ENCODE measurements at places on chromosomes 2 and 18. TPM values are rescaled to one million over a fixed set of nuclear protein-coding genes. Genes with fewer than 3 reads are reported as not detected.
A peak's percentile ranks its signal among the peaks of the same experiment; 100 is the strongest.

- H3K36me3 ChIP-seq, result no peaks in the 10 kb centered on the region
- no peaks in the 10 kb centered on the region for H3K4me1 ChIP-seq
- no peak overlapping the region for H3K27ac ChIP-seq
- H3K27me3 ChIP-seq, result no peaks in the 10 kb centered on the region
- no peak overlapping the region for H3K4me3 ChIP-seq
These were observed 329.1 kb downstream of the MTX2 start for GRCh38 chr2:176598351-176598750.

The GATA6 gene
- 9.8 TPM for total RNA-seq

The NAPG gene
- total RNA-seq, result 26.0 TPM

The STON1 gene
- total RNA-seq, result 48.1 TPM

DNA sequence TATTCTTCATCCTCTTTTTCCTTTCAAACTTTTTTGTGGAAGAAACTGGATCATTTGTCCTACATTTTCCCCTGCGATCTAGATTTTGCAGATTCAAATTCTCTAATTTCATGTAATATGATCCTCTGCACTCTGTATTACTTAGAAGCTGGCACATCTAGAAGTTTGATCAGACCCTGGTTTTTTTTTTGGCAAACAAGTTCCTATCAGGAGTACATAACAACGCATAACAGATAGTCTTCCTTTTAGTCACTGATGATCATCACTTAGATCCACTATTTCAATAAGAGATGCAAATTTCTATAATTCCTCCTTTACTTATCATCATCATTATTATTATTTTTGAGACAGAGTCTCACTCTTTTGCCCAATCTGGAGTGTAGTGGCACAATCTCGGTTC, 117.1 kb downstream of the CDH2 start:
- no peak overlapping the region for H3K4me3 ChIP-seq
- no peaks in the 10 kb centered on the region for H3K36me3 ChIP-seq
- H3K27ac ChIP-seq, result no peak overlapping the region

The UGT1A5 gene
- 1.2 TPM for total RNA-seq

The KIAA2012 gene
- not detected for total RNA-seq

DNA sequence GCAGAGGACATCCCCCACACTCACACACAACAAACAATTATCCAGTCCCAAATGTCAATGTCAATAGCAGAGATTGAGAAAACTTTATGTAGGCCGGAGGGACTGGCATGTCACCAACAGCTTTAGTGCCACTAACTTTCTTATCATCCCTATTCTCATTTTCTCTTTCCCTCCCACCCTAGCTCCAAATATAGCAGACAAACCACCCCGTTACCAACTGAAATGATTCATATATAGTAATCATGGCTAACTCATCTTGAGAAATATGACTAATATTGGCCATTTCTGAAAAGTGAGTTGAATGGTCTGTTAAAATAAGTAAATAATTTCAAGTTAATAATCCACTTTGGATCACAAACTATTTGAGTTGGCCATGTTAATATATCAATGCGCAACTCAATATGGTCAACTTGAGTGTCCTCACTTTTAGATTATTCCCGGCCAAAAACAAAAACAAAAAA, 242.1 kb upstream of the RND3 start:
- H3K4me3 ChIP-seq, result no peak overlapping the region
- H3K27ac ChIP-seq, result no peak overlapping the region
- no peaks in the 10 kb centered on the region for H3K27me3 ChIP-seq
- no peaks in the 10 kb centered on the region for H3K36me3 ChIP-seq
- no peak for DNase-seq
- no peaks in the 10 kb centered on the region for H3K4me1 ChIP-seq

The SCN2A gene
- 1.2 TPM for total RNA-seq

The CRYGD gene
- total RNA-seq, result not detected

DNA sequence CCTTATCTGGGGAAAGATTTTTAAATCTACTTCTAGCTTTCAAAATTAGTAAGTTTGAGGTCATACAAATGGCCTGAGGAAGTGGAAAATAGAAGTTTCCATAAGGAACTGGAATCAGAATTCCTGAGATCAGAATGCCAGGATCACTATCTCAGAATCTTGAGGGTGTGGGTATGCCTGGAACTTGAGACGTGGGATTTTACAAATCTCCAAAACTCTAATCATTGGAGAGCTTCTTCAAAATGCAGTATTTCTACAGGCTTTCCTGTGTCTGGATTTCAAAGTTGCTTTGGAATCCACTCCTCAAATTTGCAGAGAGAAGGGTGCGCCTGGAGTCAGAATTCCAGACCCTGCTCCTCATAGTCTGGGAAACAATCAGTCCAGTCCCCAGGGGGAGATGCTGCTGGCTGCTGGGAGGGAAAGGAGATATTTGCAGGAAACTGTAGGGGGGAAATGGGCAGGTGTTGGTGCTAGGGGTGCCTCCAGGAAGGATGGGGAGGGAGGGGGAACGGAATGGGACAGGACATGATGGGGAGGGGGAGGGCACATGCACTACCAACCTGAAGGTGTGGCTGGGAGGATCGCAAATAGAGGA, 31.0 kb upstream of the CATIP start:
- H3K36me3 ChIP-seq, result no peaks in the 10 kb centered on the region
- H3K27me3 ChIP-seq, result no peaks in the 10 kb centered on the region
- H3K4me3 ChIP-seq, result no peak overlapping the region
- H3K27ac ChIP-seq, result no peak overlapping the region
- peaks cover 25% of the 10 kb centered on the region for H3K4me1 ChIP-seq
- no peak for DNase-seq

GRCh38 chr2:240796543-240797499, 23.2 kb downstream of the KIF1A start:
- H3K36me3 ChIP-seq, result no peaks in the 10 kb centered on the region
- H3K27ac ChIP-seq, result no peak overlapping the region

GRCh38 chr2:218129458-218130135, 3.8 kb downstream of the CXCR2 start:
- no peaks in the 10 kb centered on the region for H3K36me3 ChIP-seq
- DNase-seq, result no peak
- peak overlapping the region; percentile 22 for H3K4me3 ChIP-seq
- H3K27ac ChIP-seq, result peak overlapping the region; percentile 53
- H3K4me1 ChIP-seq, result peaks cover 19% of the 10 kb centered on the region
- H3K27me3 ChIP-seq, result no peaks in the 10 kb centered on the region

The EMILIN2 gene
- total RNA-seq, result 26.8 TPM

DNA sequence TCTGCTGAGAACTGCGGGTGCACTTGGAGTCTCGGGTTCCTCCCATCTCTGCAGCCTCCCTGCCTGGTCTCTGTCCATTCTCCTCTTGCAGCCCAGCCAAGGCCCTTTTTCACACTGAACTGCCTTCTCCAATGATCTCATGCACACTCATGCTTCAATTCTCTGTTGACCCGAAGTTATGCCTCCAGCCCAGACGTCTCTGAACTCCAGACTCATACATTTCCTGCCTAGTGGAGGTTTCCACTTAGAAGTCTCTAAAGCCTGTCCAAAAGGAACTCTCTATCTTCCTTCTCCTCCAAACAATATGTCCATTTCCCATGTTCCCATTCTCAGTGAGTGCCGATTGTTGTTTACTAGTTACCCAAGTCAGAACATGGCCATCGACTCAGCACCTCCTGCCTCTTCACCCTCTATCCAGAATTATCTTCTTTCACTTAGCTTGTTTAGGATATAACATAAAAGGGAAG, 155.2 kb downstream of the IRS1 start:
- H3K27ac ChIP-seq, result no peak overlapping the region
- no peaks in the 10 kb centered on the region for H3K36me3 ChIP-seq
- no peaks in the 10 kb centered on the region for H3K27me3 ChIP-seq
- peaks cover 4% of the 10 kb centered on the region for H3K4me1 ChIP-seq
- DNase-seq, result no peak
- no peak overlapping the region for H3K4me3 ChIP-seq

The TUBA4A gene
- total RNA-seq, result 122 TPM

GRCh38 chr18:39007031-39007902, 1441.7 kb upstream of the CELF4 start:
- no peak overlapping the region for H3K4me3 ChIP-seq
- no peaks in the 10 kb centered on the region for H3K36me3 ChIP-seq
- H3K27me3 ChIP-seq, result no peaks in the 10 kb centered on the region
- no peak for DNase-seq
- H3K4me1 ChIP-seq, result no peaks in the 10 kb centered on the region
- H3K27ac ChIP-seq, result no peak overlapping the region

GRCh38 chr2:159953136-159953823, 109.1 kb downstream of the PLA2R1 start:
- no peak for DNase-seq
- no peak overlapping the region for H3K27ac ChIP-seq
- H3K4me3 ChIP-seq, result no peak overlapping the region
- no peaks in the 10 kb centered on the region for H3K27me3 ChIP-seq
- peaks cover 7% of the 10 kb centered on the region for H3K36me3 ChIP-seq
- no peaks in the 10 kb centered on the region for H3K4me1 ChIP-seq

DNA sequence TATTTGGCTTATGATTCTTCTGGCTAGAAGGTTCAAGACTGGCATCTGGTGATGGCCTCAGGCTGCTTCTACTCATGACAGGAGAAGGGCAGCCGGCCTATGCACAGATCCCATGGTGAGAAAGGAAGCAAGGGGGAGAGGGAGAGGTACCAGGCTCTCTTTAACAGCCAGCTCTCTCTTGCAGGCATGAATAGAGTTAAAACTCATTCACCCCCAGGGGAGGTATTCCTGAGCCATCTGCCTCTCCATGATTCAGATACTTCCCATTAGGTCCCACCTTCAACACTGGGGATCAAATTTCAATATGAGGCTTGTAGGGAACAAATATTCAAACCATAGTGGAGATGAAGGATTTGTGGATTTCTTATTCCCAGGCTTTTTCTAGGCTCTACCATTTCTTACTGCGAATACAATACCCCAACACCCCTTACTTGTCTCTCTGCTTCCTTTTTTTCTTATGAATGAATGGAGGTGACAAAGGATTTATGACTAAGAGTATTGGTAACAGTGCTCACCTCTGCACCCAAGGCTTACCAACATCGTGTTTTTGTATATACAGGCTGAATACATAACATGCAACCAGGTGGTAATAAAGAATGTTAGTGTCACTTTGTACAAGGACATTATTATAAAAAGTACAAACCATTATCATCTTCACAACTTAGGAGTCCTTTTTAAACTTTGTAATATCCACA, 454.6 kb upstream of the TRIB2 start:
- H3K4me3 ChIP-seq, result no peak overlapping the region
- no peaks in the 10 kb centered on the region for H3K27me3 ChIP-seq
- no peak overlapping the region for H3K27ac ChIP-seq
- no peaks in the 10 kb centered on the region for H3K4me1 ChIP-seq

The CYP27A1 gene
- 30.0 TPM for total RNA-seq

DNA sequence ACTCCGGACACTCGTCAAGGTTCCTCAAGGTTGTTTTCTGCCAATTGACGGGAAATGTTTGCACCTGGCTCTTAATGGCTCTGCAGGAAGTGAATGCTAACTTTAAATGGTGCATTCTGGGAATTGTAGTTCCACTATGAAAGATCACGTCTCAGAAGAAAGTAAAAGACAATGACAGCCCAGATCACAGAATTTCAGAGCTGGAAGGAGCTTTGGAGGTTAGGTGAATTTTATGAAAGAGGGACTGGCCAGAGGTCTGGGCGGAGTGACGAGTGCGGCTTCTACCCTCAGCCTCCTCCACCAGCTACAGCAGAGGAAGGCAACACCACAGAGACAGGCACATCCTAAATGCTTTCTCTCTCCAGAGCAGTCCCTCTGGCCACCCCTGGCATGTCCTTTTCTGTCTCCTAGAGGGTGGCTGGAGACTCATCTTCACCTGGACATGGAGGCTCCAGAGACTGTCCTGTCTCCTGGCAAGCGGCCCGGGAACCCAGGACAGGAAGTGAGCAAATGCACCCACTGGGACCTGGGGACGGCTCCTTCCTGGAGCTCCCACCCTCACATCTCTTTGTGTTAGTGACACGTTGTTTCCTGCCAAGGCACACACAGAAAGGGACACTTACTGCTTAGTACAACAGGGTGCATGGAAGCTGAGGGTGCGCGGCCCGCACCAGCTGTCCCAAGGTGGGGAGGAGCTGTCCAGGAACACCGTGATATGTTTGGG, 19.4 kb downstream of the THAP4 start:
- DNase-seq, result no peak
- H3K36me3 ChIP-seq, result no peaks in the 10 kb centered on the region
- no peaks in the 10 kb centered on the region for H3K27me3 ChIP-seq
- H3K4me1 ChIP-seq, result peaks cover 19% of the 10 kb centered on the region

The NAT8 gene
- not detected for total RNA-seq

GRCh38 chr2:170360546-170361089, 182.7 kb downstream of the MYO3B start:
- H3K27ac ChIP-seq, result no peak overlapping the region
- H3K36me3 ChIP-seq, result no peaks in the 10 kb centered on the region
- H3K4me3 ChIP-seq, result no peak overlapping the region
- no peaks in the 10 kb centered on the region for H3K27me3 ChIP-seq

- DNase-seq, result no peak
- no peak overlapping the region for H3K4me3 ChIP-seq
- H3K27ac ChIP-seq, result no peak overlapping the region
- no peaks in the 10 kb centered on the region for H3K36me3 ChIP-seq
- H3K4me1 ChIP-seq, result no peaks in the 10 kb centered on the region
These were observed 82.3 kb downstream of the PTH2R start for GRCh38 chr2:208488686-208489564.

DNA sequence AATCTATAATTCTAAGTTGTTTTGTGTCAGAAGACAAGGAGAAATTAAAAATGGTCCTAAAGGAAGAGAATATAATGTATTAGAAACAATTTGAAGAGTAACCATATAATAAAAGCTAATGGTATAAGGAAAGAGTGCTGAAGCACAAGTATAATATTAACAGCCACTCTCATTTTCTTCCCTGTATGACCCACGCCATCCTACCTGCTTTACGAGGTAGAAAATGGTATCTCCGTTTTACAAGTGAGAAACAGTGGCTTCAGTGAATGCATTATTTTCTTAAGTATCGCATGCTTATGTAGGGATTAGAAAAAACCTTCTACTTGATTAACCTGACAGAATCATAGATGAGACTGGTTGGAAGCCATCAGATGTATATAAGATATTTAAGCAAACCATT, 266.2 kb downstream of the CCDC102B start:
- no peaks in the 10 kb centered on the region for H3K36me3 ChIP-seq
- H3K4me1 ChIP-seq, result no peaks in the 10 kb centered on the region
- no peak for DNase-seq
- no peaks in the 10 kb centered on the region for H3K27me3 ChIP-seq

DNA sequence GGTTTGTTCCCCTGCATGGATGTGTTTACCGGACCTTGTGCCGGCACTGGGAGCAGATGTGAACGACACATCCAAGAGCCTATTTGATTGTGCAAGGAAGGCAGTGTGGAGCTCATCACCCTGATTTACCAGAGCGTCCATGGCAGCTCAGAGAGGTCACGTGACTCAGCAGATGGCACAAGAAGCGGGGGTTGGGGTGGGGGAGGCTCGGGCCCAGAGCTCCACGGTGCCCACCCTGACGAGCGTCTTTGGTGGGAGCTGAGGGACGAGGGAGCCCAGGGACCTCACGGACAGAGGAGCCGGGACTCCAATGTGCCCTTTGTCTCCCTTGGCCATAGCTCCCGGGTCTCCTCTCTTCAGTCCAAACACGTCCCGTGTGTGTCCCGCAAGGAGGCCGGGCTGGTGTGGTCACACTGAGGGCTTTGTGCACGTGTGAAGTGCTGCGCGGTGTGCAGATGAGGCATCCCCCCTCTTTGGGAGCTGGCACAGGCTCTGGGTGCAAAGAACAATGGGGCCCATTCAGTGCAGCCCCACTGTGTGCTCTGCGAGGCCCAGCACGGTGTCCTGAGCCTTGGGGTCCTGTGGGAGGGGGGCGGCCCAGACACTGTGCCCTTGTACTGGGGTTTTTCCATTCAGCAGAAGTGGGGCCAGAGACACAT, 15.5 kb downstream of the KCNIP3 start:
- H3K27ac ChIP-seq, result no peak overlapping the region
- no peaks in the 10 kb centered on the region for H3K27me3 ChIP-seq
- no peak for DNase-seq
- peaks cover 3% of the 10 kb centered on the region for H3K4me1 ChIP-seq
- H3K36me3 ChIP-seq, result no peaks in the 10 kb centered on the region

The STK17B gene
- total RNA-seq, result 24.3 TPM
